ENCODE measurements at places on chromosomes 2 and 18.

- no peaks in the 10 kb centered on the region for H3K27me3 ChIP-seq
- H3K4me1 ChIP-seq: peaks cover 3% of the 10 kb centered on the region
- peak overlapping the region; percentile 10 for H3K27ac ChIP-seq
- DNase-seq: no peak
- H3K36me3 ChIP-seq: peaks cover 2% of the 10 kb centered on the region
Observed at GRCh38 chr2:72554381-72554780, 271.5 kb downstream of the EXOC6B start.

GRCh38 chr2:152506843-152507242 lies 171.9 kb downstream of the FMNL2 start:
- H3K36me3 ChIP-seq: no peaks in the 10 kb centered on the region
- no peaks in the 10 kb centered on the region for H3K27me3 ChIP-seq
- no peak overlapping the region for H3K4me3 ChIP-seq
- no peaks in the 10 kb centered on the region for H3K4me1 ChIP-seq
- no peak for DNase-seq

GRCh38 chr18:51936115-51936514 lies 403.9 kb upstream of the DCC start:
- H3K4me3 ChIP-seq: no peak overlapping the region
- no peak for DNase-seq

- H3K4me1 ChIP-seq: peaks cover 18% of the 10 kb centered on the region
- H3K27ac ChIP-seq: no peak overlapping the region
- no peaks in the 10 kb centered on the region for H3K27me3 ChIP-seq
- DNase-seq: no peak
- no peak overlapping the region for H3K4me3 ChIP-seq
- no peaks in the 10 kb centered on the region for H3K36me3 ChIP-seq
Observed at GRCh38 chr2:208012449-208012848, 12.9 kb downstream of the PLEKHM3 start.

GRCh38 chr18:76955524-76956170 lies 133.3 kb downstream of the ZNF236 start:
- DNase-seq: no peak
- H3K36me3 ChIP-seq: peaks cover 45% of the 10 kb centered on the region
- H3K4me3 ChIP-seq: no peak overlapping the region
- peaks cover 13% of the 10 kb centered on the region for H3K4me1 ChIP-seq
- no peaks in the 10 kb centered on the region for H3K27me3 ChIP-seq

DNA sequence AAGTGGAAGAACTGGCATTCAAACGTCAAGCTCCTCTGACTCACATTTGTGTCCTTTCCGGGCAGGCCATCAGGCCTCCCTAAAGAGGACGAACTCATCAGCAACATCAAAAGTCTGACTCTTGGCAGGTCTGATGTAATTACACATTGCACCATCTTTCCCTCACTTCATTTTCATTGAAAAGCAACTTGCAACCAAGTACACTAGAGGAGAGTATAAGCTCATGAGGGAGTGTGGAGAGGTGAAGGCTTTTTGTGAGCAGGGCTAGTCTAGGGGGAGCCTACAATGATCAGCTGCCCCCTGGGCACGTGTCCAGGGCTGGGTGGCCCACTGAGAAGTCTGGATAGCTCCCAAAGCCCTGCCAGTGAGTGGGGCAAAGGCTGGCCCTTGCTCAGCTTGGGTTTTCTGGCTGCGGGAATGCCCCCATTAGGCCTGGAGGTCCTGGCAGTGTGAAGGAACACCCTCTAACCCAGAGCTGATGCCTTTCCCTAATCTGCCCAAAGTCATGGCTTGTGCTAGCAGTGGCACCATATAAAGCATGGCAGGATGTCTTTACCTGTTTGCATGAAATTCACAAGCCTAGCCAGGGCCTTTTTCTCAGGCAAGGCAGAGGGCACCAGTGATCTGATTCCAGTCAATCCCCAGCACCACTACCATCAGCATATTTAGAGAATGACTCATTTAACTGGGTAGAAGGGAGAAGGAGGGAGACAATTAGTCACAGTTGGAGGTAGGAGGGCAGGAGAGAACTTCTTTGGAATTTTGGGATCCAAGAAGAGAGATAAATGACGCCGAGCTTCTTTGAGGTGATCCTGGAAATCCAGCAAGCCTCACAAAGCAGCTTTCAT lies 8.5 kb upstream of the DAW1 start:
- H3K27ac ChIP-seq: no peak overlapping the region
- H3K4me3 ChIP-seq: no peak overlapping the region
- no peaks in the 10 kb centered on the region for H3K27me3 ChIP-seq
- no peaks in the 10 kb centered on the region for H3K4me1 ChIP-seq
- no peak for DNase-seq

DNA sequence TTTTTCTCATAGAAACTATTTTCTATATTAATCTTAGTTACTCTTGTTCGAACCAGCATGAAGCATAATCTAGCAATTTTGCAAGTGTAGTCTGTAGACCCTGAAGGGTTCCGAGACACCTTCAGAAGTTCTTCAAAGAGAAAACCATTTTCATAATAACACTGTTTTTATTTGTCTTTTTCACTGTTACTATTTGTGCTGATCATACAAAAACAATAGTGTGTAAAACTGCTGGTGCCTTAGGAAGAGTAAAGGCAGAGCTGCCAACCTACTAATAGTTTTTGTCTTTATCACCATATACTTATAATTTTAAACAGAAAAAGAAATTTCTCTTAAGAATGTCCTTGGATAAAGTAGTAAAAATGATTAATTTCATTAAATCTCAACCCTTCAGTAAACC lies 218.9 kb downstream of the ZNF385B start:
- no peak overlapping the region for H3K27ac ChIP-seq
- H3K4me3 ChIP-seq: no peak overlapping the region
- H3K36me3 ChIP-seq: no peaks in the 10 kb centered on the region
- DNase-seq: no peak
- no peaks in the 10 kb centered on the region for H3K27me3 ChIP-seq
- H3K4me1 ChIP-seq: no peaks in the 10 kb centered on the region

DNA sequence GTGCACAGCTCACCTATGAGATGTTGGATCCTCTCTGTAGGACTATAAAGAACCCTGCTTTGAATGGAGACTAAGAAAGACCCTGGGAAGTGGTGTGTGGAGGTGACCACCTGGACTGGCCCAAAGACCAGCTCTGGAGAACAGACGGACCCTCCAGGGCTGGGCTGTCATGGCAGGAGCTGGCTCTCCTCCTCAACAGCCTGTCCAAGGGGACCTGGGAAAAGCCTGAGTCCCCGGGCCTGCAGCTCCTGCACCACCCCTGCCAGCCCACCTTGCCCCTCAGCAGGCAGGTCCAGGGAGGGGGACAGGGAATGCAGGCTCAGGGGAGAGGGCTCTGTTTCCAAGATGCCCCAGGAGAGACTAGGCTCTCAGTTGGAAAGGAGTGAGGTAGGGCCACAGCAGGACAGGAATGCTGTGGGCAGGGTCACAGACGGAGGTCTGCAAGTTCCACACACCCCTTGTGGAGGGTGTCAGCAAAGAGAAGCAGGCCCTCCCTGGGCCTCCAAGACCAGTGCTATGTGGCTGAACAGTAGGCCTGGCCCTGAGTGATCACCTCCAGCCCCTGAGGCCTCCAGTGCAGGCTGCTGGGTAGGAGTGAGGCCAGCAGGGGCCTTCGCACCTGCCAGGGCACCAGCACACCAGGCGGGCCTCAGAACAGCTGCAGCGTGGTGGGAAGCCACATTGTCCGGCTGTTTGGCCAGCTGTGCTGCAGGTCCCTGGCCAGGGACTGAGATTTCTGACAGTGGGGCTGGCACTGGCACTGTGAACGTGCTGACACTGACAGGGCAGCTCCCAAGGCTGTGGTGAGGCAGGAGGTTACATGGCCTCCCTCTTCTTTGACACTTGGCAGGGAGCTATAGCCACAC lies 86.4 kb upstream of the OTOS start:
- no peaks in the 10 kb centered on the region for H3K36me3 ChIP-seq
- H3K27ac ChIP-seq: no peak overlapping the region
- H3K4me1 ChIP-seq: no peaks in the 10 kb centered on the region
- no peak overlapping the region for H3K4me3 ChIP-seq
- no peak for DNase-seq
- H3K27me3 ChIP-seq: no peaks in the 10 kb centered on the region

- H3K27ac ChIP-seq: no peak overlapping the region
- no peak overlapping the region for H3K4me3 ChIP-seq
- no peak for DNase-seq
- peaks cover 11% of the 10 kb centered on the region for H3K36me3 ChIP-seq
- H3K4me1 ChIP-seq: peaks cover 38% of the 10 kb centered on the region
- no peaks in the 10 kb centered on the region for H3K27me3 ChIP-seq
Observed at GRCh38 chr2:10406491-10407188, 41.5 kb downstream of the ODC1 start.

DNA sequence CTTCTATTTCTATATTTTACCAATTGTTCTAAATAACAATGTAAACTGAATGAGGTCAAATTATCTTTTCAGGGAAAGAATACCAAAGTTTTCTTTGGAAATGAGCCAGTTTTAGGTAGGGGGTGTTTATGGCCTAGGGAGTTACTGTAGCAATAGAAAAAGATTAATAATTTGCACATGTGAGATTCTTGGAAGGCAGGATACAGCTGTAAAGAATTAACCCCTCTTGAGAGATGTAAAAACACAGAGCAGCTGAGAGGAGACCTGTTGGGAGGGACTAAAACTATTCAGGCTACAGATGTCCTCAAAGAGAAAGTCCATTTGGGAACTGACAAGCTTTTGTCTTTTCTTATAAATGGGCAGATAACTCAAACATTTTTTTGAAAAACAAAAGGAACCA lies 182.2 kb downstream of the FIGN start:
- no peaks in the 10 kb centered on the region for H3K36me3 ChIP-seq
- no peaks in the 10 kb centered on the region for H3K4me1 ChIP-seq
- no peak for DNase-seq
- H3K27me3 ChIP-seq: no peaks in the 10 kb centered on the region
- no peak overlapping the region for H3K27ac ChIP-seq
- no peak overlapping the region for H3K4me3 ChIP-seq

DNA sequence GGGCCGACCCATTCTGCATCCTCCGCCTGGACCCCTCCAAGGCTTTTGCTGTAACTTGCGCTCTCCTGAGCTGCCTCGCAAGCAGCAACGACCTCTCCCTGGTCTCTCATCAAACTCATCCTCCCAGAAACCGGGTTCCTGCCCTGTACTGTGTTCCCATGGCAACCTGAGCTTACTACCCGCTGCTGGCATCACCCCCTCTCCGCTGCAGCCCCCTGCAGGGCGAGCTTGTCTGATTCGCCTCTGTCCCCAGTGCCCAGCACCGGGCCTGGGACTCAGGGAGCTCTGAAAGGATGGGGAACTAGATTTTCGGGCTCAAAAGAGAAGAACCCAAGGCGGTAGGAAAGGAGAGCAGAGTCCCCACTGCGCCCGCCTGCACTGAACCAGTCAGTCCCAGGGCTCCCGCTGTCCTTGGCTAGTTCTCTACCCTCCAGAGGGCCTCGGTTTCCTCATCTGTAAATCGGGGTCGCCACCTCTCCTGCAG lies 463 bp downstream of the HS1BP3 start:
- H3K36me3 ChIP-seq: no peaks in the 10 kb centered on the region
- H3K27me3 ChIP-seq: peaks cover 3% of the 10 kb centered on the region
- peak overlapping the region; percentile 87 for H3K4me3 ChIP-seq

GRCh38 chr2:210443527-210443926 lies 33.0 kb downstream of the LANCL1 start:
- no peak overlapping the region for H3K4me3 ChIP-seq
- peaks cover 34% of the 10 kb centered on the region for H3K36me3 ChIP-seq
- peaks cover 13% of the 10 kb centered on the region for H3K4me1 ChIP-seq
- H3K27ac ChIP-seq: no peak overlapping the region
- no peak for DNase-seq
- H3K27me3 ChIP-seq: no peaks in the 10 kb centered on the region

- H3K4me3 ChIP-seq: no peak overlapping the region
- no peaks in the 10 kb centered on the region for H3K4me1 ChIP-seq
- no peak for DNase-seq
Observed at GRCh38 chr2:145771525-145771924, 1251.6 kb upstream of the ZEB2 start.

DNA sequence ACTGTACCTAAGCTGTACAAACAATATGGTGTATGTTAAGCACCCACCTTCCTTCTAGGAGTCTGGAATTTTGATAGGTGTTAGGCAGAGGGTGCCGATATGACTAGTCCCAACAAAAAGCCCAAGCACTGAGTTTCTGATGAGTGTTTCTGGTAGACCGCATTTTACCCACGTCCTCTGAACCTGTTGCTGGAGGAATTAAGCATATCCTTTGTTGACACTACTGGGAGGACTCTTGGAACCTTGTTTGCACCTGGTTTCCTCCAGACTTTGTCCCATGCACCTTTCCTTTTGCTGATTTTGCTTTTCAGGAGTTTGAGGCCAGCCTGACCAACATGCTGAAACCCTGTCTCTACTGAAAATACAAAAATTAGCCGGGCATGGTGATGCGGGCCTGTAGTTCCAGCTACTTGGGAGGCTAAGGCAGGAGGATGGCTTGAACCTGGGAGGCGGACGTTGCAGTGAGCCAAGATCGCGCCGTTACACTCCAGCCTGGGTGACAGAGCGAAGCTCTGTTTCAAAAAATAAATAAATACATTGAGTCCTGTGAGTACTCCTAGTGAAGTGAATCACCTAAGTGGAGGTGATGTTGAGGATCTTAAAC lies 11.4 kb upstream of the SPAST start:
- no peak overlapping the region for H3K27ac ChIP-seq
- no peak overlapping the region for H3K4me3 ChIP-seq
- DNase-seq: no peak

DNA sequence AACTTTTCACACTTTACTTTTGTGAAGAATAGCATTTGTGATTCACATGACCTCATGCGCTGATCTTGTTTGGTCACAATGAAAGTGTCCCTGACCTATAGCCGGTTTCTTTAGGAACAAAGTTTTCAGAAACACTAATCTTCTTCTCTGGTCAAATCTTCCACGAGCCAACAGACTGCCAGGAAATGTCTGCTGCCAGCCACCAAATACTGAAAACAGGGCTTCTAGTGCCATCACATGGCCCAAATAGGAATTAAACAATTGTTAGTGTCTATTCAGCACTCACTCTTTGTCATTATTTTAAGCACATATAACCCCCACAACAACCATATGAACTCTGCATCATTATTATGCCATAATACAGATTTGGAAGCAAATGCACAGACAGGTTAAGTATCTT lies 286.5 kb upstream of the SYT4 start:
- no peak overlapping the region for H3K4me3 ChIP-seq
- H3K36me3 ChIP-seq: no peaks in the 10 kb centered on the region
- no peaks in the 10 kb centered on the region for H3K27me3 ChIP-seq

DNA sequence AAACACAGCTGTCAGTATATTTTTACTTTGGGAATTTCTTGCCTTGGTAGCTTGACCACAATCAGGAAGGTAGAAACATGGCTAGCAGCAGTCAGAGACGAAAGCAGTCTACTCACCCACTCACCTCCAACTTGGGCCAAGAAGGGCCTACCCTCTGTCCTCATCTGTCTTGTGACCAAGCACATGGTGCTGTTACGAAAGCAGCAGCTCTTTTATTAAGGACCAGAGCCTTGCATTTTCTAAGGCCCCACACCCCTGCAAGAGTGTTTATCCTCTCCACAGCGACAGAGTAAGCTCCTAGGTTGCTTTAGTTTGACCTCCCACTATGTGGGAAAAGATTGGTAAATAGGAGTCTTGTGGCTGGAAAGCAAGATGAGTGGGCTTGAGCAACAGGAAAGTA lies 31.3 kb upstream of the MSTN start:
- no peaks in the 10 kb centered on the region for H3K27me3 ChIP-seq
- H3K4me3 ChIP-seq: no peak overlapping the region
- no peaks in the 10 kb centered on the region for H3K4me1 ChIP-seq

Data from activated CD8-positive, alpha-beta T cell treated with anti-CD3 and anti-CD28 coated beads, Interleukin-2, amount 10 ng/mL, durations not matched to agents 7 days and 5 days (primary cell).